ENCODE measurements at places on chromosomes 6 and 20.

DNA sequence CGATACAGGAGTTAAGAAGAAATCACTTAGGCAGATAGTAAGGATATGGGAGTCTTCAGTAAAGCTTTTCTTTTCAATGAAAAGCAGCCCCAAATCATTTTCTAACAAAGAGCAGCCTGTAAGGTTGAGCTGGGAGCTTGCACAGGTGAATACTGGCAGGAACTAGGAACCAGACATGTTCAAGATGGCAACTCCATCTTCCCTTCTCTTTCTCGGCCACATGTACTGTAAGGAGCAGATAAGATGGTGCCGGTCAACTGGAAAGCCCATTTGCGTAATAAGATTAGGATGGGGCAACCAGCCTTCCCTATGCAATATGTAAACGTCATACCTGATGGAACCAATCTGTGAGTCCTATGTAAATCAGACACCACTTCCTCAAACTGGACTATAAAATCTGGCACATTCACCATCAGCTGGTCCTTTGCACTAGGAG lies 46.2 kb upstream of the RNGTT start:
- DNase-seq = no peak

GRCh38 chr20:19098806-19099578 lies 113.5 kb upstream of the SLC24A3 start:
- DNase-seq = no peak

- DNase-seq = no peak
Observed at GRCh38 chr20:46063151-46063550, 26.6 kb downstream of the NCOA5 start.

- DNase-seq = no peak
Observed at GRCh38 chr6:132893772-132894490, 79.6 kb downstream of the RPS12 start.

GRCh38 chr6:69973138-69973537 lies 106.8 kb downstream of the COL19A1 start:
- no peak for DNase-seq

DNA sequence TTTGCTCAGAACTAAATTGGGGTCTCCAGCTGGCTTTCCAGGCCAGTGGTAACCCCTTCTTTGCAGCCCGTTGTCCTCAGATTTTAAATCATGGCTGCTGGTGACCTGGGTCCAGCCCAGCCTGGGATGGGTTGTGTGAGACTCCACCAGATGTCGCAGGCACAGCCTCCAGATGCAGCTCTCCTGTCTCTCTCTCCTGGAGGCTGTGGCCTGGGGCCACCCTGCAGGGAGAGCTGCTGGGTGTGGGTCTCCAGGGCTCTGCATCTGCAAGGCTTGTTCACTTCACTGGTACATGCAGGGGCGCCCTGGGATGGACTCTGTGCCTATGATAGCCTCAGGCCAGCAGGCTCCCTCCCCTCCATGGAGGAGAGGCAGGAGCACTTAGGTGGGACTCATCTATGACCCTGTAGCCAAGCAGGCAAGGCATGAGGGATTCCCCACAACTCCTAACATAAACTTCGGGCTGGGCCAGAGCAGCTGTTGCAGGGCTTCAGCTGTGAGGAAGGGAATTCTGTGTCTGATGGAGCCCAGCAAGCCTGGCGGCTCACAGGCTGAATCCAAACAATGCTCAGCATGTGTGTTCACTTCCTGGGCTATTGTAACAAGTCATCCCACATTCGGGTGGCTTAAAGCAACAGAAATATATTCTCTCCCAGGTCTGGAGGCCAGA lies 94.7 kb upstream of the NXT1 start:
- DNase-seq = peak; percentile 76

DNA sequence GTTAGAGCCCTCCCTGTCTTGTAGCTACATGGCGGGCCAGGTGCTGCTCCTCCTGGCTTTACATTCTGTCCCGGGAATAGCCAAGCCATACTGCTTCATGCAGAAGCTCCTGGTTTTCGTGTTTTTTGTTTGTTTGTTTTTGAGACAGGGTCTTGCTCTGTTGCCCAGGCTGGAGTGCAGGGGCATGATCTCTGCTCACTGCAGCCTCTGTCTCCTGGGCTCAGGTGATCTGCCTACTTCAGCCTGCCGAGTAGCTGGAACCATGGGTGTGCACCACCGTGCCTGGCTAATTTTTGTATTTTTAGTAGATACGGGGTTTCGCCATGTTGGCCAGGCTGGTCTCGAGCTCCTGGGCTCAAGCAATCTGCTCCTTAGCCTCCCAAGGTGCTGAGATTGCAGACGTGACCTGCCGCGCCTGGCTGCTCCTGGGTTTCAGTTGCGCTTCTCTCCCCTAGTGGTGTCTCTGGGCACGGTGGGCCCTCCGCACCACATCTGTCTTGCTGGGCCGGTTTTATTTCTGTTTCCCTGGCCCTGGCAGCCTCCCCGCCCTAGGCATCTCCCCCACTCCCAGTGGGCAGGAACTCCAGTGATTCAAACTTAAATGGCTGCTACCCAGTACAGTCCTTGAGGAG lies 12.9 kb downstream of the CDYL start:
- no peak for DNase-seq

DNA sequence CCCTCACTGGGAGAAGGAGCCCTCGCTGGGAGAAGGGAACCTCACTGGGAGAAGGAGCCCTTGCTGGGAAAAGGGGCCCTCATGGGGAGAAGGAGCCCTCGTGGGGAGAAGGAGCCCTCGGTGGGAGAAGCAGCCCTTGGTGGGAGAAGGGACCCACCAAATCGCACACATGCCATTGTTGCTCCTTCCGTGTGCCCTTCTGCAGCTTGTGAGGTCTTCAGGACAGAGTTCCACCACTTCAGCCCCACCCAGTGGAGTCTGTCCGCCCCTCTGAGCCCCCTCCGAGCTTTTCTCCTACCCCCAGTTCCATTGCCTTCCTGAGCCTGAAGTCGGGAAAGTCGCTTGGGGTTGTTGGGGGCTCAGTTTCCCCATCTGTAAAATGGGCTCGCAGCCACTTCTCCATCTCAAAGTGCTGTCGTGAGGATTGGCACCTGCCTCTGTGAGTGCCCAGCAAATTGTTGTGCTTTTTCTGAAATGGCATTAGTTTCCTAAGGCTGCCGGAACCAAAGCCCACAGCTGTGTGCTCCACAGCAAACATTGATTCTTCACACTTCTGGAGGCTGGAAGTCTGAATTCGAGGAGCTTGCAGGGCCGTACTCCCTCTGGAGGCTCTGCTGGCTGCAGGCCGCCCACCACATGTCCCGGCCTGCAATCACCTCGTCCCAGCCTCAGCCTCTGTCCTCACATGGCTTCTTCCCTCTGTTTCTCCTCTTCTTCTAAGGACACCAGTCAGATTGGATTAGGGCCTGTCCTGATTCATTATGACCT lies 124.7 kb upstream of the PMEPA1 start:
- DNase-seq = no peak

- DNase-seq = peak; percentile 25
Observed at GRCh38 chr6:139016337-139017213, 12.0 kb upstream of the ABRACL start.

GRCh38 chr6:151044465-151045441 lies 179.3 kb downstream of the MTHFD1L start:
- DNase-seq = peak; percentile 93

DNA sequence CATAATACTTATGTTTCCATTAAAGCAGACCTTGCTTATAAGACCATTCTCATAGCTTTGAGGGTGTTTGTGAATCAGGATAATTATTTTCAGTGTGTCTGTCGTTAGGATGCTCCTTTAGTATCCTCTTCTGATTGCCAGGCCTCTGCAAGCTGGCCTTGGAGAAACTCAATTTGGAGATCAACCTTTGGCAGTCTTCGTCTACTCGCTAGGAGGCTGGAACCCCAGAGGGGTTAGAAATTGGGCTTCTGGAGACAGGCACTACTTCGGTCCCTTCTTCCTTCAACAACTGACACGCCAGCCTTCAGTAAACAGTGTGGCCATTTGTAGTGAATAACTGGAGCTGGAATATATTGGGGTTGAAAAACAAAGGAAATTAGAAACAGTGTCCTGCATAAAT lies 100.8 kb upstream of the CITED2 start:
- no peak for DNase-seq
